CD8-positive, alpha-beta T cell (primary cell): ENCODE measurements at places on chromosomes 6 and 20. TPM values are rescaled to one million over a fixed set of nuclear protein-coding genes. Genes with fewer than 3 reads are reported as not detected.

GRCh38 chr6:116666869-116667268 is 1.7 kb downstream of the ZUP1 start:
- no peak for DNase-seq

GRCh38 chr6:53672237-53672636 is 6.7 kb upstream of the KLHL31 start:
- no peak for DNase-seq

GRCh38 chr6:161908872-161909271 is 635.0 kb upstream of the AGPAT4 start:
- no peak for DNase-seq

DNA sequence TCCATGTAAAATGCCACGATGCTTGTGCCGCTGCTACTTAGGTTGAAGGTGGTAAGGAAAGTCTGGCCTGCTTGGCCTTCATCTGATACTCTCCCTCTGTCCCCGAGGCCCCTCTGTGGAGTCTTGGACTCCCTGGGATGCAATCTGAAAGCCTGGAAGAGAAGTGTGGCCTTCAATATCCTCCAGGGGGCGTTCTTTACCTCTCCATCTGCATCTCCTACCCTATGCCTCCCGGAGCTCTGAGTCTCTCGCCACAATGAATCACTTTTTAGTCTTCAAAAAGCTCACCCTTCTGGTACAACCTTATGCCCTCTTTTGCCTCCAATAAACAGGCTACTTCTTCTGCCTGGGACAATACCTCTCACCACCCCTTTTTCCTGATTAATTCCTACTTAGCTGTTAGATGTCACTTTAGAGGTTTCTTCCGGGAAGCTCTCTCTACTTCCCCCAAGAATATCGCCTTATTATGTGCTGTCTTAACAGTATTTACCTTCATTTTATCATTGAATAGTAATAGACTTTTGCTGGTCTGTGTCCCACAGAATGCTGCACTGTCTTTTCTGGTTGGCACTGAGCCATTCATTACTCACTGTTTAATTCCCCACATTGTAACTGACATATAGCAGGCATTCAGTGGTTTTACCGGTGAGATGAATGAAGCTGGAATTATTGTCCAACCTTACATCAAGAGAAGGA is 13.9 kb upstream of the ATG5 start:
- no peak for DNase-seq

The PGC gene
- total RNA-seq = not detected

GRCh38 chr6:45442716-45443115 is 65.0 kb upstream of the SUPT3H start:
- no peak for DNase-seq

- DNase-seq = no peak
Observed at GRCh38 chr6:105608711-105609374, 206.0 kb upstream of the PREP start.

The ASIP gene
- total RNA-seq = not detected

The FAM162B gene
- total RNA-seq = not detected

GRCh38 chr6:161919691-161920090 is 645.8 kb upstream of the AGPAT4 start:
- DNase-seq = no peak

GRCh38 chr20:63292292-63292701 is 689 bp upstream of the COL20A1 start:
- no peak for DNase-seq

DNA sequence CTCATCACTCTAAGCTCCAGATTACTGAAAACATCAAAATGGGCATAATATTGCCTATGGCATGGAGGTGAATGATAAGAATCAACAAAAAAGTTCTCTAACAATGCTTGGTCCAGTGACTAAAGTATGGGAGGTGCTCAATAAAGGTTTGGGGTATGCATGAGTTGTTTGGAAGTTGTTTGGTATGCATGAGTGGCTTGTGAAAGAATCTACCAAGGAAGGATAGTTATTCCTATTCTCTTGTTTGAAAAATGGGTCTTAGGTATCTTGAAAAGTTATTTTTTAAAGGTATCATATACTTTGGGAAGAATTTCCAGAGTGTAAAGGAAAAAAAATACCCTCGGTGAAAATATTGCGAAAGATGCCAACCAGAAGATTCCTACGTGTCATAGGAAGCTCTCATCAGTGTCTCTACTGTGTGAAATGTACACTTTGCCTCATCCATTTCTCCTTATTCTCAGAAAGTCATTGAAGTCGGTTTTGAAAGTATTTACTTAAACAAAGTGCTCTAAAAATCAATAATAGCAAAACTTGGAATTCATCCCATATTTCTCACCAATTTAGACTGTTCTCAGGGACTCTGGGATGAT is 449.8 kb downstream of the ADGRB3 start:
- no peak for DNase-seq

The SIRPB2 gene
- not detected for total RNA-seq

DNA sequence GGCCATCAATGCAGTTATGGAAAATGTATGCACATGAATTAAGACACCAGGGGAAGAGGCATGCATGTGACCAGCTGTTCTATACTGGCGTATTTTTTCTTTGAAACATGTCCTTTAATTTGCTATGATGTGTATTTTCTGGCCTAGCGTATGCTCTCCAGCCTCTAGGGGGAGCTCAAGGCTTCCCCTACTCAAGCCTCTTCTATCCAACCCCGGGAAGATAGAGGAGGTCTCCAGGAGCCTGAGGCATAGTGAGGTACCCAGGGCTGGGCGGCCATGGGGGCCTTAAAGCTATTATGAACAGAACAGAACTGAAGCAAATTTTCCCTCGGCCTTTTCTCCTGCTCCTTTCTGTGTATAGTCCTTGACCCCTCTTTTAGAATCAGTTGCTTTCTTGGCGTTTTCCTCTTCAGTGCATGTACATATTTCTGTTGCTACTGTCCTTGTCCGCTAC is 528.9 kb downstream of the MAFB start:
- no peak for DNase-seq
